Pons (tissue), 1 donor: ENCODE measurements at places on chromosomes 3 and 15.

- peak; percentile 37 for DNase-seq
Measured at GRCh38 chr3:39809181-39809994, at the start of gene MYRIP. TSS of gene MYRIP (plus strand) at chr3:39809609. CDS start at chr3:39900817, 91,208 bp downstream.

DNA sequence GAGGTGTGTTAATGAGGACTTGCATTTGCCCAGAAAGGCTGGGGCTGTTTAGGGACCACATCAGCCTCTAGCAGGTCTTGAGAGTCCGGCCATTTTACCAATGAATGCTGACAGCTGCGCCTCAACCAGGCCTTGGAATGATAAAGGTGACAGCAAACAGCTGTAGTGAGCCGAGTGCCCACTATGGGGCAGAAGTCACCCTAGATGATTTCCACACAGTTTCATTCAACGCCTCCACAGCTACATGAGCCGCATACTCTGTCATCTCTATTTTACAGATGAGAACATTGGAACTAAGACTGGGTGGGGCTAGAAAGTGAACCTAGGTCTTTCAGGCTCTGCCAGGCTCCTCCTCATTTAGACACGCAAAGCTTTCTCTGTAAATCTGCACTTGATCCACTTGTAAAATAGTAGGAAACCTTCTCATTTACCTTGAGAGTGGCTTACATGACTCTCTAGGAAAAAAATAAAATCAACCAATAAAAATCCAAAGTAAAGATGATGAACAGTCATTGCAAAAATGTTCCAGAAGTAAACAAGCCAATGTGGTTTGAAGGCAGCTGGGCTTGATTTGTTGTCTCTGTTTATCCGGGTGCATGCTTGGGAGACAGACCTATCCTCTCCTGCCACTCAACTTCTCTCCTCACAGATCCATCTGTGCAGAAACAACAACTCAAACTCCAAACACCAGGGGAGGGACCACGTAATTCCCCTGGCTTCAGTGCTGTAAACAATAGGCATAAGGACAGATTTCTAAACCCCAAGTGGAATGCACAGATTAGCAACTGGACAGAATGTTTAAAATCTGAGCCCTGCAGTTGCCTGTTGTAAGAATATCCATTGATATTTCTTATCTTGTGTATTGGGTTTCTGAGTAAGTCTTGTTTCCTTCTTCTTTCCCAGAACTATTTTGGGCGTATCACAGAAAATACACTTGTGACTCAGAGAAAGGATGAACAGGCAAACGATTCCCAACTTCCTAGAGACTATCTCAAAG lies 31.5 kb upstream of the LDHAL6B start:
- peak; percentile 88 for DNase-seq

DNA sequence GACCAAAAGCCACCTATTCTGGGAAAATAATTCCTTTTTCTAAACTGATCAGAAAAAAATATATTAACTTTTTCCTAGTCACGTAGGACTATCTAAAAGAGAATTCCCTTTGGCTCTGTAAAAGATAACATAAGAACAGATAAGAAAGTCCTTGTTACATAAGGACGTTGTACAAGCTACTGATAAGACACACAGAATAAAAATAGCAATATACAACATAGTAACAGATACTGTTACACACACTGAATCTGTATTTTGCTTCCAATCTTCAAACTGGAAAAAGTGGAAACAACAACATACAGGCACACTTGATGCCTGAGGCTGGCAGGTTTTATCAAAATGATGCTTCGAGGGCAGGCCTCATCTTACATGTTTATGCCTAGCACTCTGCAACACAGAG lies 59.8 kb downstream of the SNX4 start:
- DNase-seq = no peak

- no peak for DNase-seq
Measured at GRCh38 chr15:77568973-77569728, 63.6 kb downstream of the LINGO1 start.

GRCh38 chr3:46880884-46881595 lies 3.5 kb downstream of the PTH1R start:
- DNase-seq = no peak

- DNase-seq = no peak
Measured at GRCh38 chr15:73940061-73940981, 14.1 kb downstream of the LOXL1 start.

- DNase-seq = no peak
Measured at GRCh38 chr3:31882895-31883294, 98.2 kb downstream of the OSBPL10 start.

GRCh38 chr15:101614001-101614585 lies 38.1 kb downstream of the TM2D3 start:
- no peak for DNase-seq

DNA sequence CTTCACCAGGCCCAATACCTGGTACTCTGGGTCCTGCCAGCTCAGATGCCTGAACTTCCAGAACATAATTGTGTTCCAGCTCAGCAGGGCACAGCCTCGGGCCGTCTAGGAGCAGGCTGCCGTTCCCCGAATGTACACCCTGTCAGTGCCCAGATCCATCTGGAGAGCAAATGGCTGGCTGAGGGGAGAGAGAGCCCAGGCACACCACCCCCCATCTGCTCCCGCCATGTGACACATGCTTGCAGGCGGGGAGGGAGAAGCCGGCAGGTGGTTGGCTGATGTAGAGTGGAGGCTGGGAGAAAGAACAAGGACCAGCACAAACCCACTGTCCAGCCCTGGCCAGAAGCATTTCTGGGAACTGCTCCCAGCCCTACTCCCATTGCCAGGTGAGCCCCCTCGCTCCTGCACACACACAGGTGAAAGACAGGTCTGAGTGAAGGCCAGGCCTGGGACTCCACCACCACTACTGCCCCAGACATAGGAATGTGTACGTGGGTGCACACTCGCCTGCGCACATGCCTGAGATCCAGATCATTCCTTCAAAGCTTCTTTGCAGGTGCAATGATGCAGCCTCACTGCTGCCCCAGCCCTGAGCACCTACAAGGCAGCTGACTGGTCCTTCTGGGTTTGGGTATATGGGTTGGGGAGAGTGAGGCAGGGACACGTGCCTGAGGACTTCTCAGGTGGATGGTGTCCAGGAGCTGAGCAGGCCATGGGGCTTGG lies 53.5 kb downstream of the SEMA5B start:
- no peak for DNase-seq

- no peak for DNase-seq
Measured at GRCh38 chr3:197168063-197168462, 130.3 kb downstream of the DLG1 start.

GRCh38 chr3:15215996-15216395 lies 9.9 kb downstream of the CAPN7 start:
- no peak for DNase-seq

- DNase-seq = no peak
Measured at GRCh38 chr3:169980055-169980454, 13.4 kb downstream of the SEC62 start.

DNA sequence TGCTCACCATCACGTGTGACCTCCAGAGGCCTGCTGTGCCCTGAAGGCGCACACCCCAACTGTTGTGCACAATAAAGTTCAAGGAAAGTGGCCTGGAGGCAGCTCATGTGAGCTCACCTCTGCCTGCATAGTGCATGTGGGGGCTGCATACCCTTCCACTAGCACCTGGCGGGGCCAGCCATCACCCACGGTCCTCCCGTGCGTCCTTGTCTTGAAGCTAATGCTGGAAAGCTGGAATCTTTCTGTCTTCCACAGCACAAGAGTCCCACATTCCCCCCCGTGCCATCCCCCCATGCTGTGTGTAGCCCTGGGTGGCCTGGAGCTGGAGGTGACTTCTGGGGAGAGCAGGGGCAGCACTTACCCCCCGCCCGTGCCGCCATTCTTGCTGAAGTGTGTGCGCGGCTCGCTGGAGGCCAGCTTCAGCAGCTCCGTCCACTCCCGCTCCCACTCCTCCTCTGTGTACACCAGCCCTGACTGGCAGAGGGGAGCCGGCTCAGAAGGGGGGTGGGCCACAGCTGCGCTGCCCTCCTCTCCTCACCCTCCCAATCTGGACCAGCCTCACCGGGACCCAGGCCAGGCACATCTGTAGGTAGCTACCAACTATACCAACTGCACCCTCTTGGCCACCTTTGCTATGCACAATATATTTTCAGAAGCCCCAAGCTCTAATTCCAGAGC lies 199.5 kb downstream of the KLF13 start:
- no peak for DNase-seq

- no peak for DNase-seq
Measured at GRCh38 chr3:45906681-45907407, 20.5 kb downstream of the CCR9 start.

DNA sequence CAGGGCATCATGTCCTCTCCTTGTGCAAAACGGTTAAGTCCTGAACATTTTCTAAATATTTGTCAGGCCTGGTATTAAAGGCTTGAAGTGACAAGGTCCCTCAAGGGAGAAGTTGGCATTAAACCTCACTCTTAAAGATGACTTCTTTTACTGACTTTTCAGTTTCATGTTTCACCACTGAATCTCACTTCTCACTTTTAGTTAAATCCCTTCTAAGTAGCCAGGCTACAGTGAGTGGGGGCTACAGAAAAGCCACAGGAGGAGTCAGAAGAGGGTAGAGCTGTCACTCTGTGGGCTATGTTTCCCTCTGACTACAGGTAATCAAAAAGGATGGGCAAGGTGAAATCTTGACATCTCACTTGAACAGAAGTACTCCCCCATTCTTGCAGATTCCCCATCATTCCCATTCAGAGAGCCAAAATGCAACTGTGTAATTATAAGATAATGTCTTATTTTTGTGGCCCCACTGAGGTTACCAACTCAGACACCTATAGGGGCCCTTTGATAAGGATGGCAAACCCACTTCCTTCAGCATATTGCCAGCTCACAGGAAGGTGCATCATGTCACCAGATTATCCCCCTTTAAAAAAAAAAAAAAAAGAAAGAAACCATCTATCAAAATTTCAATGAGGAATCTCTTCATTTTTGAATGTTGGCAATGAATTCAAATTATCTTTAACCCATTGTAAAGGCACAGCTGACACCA lies 790.1 kb upstream of the CFAP20DC start:
- peak; percentile 71 for DNase-seq

DNA sequence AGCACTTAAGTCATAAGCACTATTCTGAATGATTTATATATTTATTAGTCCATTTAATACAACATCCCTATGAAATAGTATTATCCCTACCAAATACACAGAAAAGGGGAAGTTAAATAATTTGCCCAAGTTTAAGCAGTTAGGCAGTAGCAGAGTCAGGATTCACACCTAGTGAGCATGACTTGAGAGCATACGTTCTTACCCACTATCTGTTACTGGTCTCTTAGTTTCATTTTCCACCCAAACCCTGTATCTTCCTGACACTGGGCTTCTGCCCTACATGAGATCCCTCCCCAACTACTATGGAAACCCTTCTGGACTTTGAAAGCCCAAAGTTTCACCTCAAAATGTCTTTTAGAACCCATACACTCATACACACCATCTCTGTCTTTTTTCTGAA lies 4.4 kb upstream of the ATOSA start:
- no peak for DNase-seq

DNA sequence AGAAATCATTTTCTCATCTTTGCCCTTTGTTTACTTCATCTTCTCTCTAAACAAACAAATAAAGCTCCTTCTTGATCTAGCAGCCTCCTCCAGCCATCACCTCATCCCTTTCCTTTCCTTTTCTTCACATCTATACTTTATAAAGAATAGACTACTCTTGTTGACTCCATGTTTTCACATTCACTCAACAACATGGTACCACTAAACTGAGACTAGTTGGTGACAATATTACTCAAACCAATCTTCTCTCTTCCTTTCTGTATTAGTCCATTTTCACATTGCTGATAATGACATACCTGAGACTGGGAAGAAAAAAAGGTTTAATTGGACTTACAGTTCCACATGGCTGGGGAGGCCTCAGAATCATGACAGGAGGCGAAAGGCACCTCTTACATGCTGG lies 324.7 kb downstream of the SOX2 start:
- DNase-seq = no peak

DNA sequence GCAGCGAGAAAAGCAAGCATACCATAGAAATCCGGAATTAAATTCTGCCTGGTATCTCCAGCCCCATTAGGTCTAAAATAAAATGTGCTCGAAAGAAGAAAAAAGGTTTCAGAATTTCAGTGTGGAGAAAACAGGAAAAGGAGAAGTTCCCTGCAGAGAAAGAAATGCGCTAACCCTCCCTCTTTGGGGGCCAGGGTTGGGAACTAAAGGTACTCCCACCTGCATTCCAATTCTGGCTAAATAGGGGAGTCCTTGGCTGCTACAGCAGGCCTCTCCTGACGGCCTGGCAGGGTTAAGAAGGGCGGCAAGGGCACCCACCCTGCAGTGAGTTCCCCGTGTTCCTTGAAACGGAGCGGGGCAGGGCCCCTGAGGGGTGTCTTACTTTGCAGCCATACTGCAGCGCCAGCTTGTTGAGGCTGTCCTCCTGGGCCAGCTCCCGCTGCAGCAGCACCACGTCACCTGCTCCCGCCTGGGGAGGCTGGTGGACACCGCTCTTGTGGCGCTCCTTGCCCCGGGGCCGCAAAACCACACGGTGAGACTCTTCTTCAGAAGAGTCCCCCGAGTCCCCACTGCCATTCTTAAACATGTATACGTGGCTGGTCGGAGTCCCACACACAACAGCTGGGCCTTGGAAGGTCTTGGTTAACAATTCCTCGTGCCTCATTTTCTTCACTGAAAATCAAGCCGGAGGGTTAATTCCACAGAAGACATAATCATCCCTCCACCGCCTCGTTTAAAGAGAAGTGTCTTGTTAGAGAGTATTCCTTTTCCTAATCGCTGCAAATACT lies 1.7 kb downstream of the LYSMD4 start:
- DNase-seq = no peak

DNA sequence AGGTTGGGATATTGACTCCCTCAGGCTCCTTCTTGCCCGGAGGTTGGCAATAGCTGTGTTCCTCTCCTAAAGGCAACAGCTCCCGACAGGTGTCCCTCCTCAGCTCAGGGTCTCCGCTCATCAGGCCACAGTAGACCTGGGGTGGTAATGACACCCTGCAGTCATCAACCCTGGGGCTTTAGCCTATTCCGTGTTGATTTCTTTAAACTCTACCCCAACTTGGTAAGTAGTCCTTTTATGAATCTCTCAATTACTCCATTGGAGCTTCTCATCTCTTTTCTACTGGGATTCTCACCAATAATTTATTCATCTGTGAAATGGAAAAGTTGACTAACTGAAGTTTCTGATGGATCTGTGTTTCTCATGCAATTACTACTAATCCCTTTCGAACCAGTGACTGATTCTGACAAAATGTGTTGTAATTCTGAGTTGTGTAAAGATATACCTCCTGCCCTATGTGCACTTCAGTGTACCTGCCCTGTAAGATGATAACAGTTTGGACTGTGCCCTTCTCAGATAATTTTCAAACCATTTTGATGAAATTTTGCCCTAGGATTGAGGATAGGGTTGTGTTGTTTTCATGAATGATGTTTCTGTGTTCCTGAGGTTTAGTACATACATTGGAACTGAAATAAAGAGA lies 89.7 kb downstream of the RPL39L start:
- no peak for DNase-seq
